LHCN-M2 (cell line): ENCODE measurements at places on chromosomes 2 and 18.
A peak's percentile ranks its signal among the peaks of the same experiment; 100 is the strongest.

DNA sequence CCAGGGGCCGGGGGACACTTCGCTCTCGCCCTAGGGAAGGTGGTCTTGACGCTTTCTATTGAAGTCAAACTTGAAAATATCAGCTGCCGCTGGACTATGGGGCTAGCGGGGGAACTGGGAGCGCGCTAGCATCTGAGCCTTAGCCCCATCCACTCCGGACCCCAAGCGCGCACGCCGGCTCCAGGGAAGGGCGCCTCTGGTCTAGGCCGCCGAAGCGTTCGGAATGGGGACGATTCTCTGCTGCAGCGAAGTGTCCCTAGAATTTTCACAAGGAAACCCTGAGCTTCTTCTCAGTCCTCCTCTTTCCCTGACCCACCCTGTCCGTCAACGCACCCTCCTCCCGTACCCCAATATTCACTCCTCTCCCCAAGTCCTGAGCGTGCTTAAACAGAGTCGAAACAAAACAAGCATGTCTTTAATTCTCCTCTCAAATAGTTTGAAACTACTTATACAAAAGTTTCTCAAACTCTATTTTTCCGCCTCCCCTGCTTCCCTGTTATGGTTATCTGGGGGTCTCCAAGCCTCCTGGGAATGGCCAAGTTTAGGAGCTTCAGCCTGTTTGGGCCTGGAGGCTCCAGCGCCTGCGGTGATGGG lies 5.0 kb downstream of the RAX start:
- no peak for DNase-seq

DNA sequence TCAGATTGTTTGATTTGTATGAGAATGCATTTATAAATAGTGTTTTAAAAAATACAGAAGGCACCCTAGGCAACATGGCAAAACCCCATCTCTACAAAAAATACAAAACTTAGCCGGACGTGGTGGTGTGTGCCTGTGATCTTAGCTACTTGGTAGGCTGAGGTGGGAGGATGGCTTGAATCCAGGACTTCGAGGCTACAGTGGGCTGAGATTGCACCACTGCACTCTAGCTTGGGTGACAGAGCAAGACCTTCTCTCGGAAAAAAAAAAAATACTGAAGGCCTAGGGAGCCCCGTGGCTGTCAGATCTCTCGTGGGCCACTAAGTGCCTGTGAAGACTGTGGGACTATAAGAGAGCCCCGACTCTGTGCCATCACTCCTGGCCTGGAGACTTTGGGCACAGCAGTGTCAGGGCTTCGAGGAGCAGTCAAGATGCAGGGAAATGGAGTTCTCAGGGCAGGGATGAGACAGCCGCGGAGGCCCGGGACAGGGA lies 40.5 kb downstream of the MYO7B start:
- DNase-seq: no peak

DNA sequence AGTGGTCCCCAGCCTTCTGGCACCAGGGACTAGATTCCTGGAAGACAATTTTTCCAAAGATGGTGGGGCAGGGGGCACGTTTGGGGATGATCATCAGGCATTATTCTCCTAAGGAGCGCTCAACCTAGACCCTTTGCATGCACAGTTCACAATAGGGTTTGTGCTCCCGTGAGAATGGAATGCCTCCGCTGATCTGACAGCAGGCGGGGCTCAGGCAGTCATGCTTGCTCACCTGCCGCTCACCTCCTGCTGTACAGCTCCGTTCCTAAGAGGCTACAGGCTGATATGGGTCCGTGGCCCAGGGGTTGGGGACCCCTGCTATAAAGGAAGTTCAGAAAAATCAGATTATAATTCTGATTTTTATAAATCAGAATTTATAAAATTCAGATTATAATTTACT lies 22.3 kb upstream of the TYMS start:
- no peak for DNase-seq

GRCh38 chr2:127398239-127398590 lies 10.4 kb upstream of the MAP3K2 start:
- DNase-seq: peak; percentile 90

DNA sequence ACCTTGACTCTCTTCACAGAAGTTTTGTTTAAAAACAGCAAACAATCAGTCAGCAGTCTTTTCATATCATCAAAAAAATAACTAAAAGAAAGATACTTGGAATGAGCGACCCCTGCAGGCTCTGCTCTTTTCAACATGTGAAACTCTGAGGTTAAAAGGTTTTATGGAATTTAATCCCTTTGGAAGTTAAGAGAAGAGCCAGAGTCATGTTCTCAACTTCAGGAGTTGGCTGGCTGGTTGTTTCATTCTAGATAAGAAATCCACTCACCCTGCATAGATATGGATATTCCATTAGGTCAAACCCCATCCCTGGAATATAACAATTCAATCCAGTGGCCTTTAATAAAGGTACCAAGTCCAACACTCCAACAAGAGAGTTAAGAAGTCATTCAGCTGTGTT lies 115.6 kb upstream of the RMDN2 start:
- peak; percentile 84 for DNase-seq

GRCh38 chr2:237074211-237074993 lies 11.3 kb upstream of the COPS8 start:
- DNase-seq: no peak

DNA sequence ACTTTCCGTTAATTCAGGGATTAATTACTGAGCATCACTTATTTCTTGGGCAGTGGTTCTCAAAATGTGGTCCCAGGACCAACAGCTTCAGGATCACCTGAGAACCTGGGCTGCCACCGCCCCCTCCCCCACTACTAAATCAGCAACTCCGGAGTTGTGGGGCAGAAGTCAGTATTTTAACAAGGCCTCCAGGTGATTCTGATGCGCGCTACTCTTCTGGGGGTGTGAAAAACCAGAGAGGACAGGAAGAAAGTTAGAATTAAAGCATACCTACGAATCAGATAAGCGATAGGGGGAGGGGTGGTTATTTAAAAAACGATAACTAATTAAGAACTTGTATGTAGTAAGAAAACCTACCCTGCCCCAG lies 319 bp downstream of the ZSCAN30 start:
- no peak for DNase-seq

DNA sequence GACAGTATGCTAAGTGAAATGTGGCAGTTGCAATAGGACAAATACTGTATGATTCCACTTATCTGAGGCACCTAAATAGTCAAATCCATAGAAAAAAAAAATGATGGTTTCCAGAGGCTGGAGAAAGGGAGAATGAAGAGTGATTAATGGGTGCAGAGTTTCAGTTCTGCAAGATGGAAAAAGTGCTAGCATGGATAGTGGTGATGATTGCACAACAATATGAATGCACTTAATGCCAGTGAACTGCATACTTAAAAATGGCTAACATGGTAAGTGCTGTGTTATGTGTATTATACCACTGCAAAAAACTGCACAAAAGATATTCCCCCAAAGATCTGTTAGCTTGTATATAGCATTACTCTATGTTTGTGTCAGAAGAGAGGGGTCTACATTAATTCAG lies 185.4 kb downstream of the INHBB start:
- DNase-seq: no peak

DNA sequence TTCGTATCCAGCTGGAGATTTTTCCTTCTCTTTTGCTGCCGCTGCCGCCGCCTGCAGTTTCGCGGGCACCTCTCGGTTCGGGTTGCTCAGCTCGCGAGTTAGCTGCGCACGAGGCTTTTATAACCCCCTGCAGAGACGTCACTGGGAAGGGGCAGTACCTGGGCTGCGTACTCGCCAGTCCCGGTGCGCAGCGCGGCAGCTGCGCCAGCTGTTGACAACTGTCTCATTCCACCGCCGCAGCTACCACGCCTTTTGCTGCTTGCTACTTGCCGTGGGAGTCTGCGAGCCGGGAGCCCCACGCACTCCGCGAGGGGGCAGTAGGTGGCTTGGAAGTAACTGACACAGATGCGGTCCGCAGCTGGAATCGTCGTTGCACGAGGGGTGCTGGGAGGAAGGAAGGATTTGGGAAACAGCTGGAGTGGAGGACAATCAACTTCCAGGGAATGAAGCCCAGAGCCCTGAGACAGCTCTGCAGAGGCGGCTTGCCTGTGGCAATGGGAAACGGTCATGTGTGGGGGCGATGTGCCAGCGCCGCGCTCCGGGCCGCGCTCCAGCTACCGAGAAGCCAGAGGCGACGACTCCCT lies at the start of gene TACR1:
TACR1 (minus strand) TSS at position 93 of the 584 bp plus-strand sequence. CDS start 586 bp downstream, outside the sequence.
- peak; percentile 60 for DNase-seq

- DNase-seq: peak; percentile 25
These were observed 105.8 kb upstream of the PID1 start for GRCh38 chr2:229376866-229377265.

DNA sequence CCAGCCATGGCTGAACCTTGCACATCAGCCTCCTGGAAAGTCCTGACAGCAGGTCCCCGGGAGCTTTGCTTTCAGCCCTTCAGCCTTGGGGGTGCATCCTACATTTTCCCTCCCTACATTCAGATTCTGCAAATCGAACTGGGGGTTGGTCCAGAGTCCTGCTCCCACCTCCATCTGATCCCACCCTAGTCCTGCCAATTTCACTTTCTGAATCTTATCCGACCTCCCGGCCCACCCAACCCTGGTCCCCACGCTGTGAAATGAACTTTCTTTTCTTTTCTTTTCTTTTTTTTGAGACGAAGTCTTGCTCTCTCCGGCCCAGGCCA lies 47.8 kb upstream of the ODC1 start:
- no peak for DNase-seq

DNA sequence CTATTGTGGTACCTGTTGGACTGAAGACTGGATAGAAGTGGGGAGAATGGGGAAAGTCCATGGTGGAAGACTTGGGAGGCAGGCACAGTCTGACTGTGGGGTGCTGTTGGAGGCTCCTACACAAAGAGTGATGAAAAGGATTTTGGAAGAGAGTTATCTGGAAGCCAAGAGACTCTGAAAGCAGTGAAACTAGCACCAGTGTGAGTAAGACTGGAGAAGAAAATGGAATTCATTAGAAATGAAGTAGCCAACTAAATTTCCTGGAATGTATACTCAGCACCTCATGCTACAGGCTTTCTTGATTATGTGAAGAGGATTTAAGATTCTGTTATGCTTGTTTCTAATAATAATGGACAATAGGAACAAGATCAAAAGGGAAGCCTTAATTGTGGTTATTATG lies 27.7 kb downstream of the ELP2 start:
- no peak for DNase-seq

- DNase-seq: peak; percentile 88
These were observed 82.0 kb upstream of the RANBP2 start for GRCh38 chr2:108637304-108637669.

DNA sequence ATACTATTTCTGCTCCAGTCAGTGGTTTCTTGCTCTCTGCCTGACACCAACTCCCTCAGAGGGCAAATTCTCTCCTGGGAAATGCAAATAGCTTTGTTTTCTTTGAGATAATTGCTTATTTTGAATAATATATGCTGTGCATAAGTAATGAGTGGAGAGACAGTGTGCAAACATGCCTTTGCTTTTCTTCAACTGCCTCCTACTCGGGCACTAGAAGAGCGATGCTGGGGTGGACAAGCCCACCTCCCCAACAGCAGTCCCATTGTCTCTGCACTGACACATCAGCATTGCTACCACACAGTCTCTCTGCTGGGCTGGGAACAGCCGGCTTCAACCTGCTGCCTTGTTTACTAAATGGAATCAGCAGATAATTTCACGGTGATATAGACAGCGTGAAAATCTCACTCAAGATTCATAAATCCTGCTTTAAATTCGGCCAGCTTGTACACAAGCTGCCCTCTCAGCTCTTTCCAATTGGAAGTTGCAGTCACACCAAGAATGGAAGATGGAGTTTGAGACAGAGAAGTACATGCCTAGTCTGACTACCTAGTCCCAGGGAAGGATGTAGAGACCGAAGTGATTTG lies 694.5 kb downstream of the TDRD15 start:
- no peak for DNase-seq

DNA sequence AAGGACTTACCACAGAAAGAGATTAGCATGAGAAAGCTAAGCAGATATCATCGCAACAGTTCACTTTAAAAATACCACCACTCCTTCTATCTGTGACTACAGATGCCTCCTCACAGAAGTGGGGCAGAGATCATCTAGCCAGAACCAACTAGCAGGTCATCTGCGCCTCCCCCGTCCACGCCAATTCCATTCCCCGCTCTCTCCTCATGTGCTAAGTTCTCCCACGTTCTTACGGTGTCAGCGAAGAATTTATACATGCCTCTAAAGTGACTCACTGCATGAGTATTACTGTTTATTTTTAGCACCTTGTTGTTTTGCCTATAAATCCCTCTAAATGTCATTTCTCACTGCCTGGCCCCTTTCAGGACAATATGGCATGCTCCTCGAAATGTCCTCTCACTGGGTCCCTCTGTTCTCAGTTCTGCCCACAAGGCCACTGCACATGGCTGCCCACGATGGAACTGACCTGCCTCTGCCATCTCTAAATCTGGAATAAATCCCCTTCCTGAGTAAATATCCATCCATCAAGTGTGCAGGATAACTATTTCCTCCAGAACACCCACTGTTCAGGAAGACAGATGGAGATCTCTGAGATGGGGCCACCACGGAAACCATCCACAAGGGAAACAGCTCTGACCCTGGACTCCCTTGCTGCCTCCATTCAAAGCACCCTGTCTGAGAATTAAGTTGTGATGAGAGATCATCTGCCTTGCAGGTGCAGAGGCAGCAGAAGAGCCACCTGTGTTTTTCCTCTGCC lies 137.7 kb downstream of the IRS1 start:
- peak; percentile 95 for DNase-seq

DNA sequence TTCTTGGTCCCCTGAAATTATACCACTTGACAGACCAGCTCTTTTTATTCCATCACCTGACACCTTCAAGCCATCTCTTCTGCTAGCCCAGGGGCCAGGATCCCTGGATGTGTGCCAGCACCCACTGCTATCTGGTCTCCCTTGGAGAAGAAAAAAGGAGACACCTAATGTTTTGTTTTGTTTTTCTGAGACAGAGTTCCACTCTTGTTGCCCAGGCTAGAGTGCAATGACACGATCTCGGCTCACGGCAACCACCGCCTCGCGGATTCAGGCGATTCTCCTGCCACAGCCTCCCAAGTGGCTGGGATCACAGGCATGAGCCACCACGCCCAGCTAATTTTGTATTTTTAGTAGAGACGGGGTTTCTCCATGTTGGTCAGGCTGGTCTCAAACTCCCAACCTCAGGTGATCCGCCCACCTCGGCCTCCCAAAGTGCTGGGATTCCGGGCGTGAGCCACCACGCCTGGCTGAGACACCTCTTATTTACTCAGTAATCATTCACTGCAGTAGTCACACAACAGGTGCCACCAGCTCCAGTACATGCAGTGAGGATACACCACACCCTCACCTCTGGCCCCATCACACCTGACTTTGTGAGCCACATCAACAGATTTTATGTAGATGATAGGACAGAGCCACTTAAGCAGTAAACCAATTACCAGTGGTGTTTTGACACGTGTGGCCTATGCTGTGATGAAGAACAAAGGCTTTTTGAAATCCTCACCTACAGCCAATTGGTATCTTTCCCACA lies 42.8 kb upstream of the PCBP1 start:
- DNase-seq: no peak

GRCh38 chr18:42155024-42155423 lies 200.0 kb downstream of the PIK3C3 start:
- no peak for DNase-seq
